ENCODE measurements at places on chromosomes 3 and 15.

- DNase-seq = no peak
Measured at GRCh38 chr15:73504885-73505284, 61.9 kb downstream of the REC114 start.

DNA sequence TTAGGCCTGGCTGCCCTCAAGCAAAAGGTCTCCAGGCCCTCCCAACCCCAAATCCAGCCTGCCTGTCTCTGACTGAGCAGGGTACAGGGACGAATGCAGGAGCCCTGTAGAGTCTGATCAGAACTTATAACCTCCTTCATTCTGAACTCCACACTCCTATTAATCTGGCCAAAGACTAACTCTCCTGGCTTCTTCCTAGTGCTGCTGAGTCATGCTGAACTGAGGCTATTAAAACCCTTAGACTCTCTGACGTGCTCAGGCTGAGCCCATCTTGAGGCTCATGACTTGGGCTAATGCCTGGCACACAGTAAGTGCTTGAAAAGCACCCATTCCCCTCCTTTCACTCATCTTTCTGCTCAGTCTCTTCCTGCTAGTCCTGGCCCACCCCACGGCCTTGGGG, 81.9 kb downstream of the NUP210 start:
- peak; percentile 12 for DNase-seq

- no peak for DNase-seq
Measured at GRCh38 chr3:53803816-53804695, 42.2 kb downstream of the CHDH start.

DNA sequence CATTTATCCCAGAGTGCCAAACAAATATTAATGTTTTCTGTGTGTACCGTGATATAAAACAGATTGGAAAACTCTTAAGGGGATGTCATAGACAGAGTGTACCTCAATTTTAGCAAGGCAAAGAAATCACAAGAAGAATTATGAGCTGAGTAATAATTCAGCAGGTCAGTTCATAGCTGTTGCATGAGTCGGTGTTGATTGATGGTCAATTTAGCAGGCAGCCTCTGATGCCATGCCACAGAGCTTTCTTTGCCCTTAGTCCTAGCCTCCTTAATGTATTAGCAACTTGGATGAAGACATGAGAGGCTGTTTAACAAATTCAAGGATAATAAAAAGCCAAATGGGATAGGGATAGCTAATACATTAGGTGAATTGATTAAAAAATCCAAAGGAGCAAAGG, 6.8 kb downstream of the SLC35A5 start:
- peak; percentile 30 for DNase-seq
